ENCODE measurements at places on chromosomes 13 and 19.

- no peak for DNase-seq
These were observed 27.6 kb downstream of the TNFSF13B start for GRCh38 chr13:108297114-108297513.

DNA sequence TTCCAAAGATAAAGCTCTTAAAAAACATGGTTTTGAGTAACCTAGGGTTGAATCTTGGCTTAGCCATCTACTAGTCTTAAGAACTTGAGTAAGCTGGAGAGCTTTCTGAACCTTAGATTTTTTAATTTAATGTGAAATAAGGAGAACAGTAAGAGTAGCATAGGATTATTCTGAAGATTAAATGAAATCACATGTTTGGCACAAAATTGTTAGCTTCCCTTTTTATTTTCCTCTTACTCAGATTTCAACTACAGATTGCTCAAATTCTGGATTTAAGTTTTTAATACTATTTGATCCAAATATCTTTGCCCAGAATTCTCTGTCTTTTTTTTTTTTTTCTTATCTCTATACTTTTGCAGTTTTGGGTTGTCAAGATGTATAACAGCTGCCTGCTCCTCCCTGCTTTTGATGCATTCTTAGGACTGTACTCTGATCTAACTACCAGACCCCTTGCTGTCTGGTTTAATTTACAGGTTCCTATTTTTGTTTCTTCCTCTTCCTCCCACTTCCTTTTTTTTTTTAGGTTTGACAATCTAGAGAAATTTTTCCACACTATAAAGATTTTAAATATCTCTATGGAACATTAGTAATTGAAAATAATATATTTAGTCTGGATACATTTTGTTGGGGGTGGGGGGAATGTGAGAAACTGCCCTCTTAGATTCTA, 12.3 kb downstream of the POMP start:
- DNase-seq: no peak

GRCh38 chr19:2624537-2625091, 77.9 kb downstream of the GNG7 start:
- no peak for DNase-seq

DNA sequence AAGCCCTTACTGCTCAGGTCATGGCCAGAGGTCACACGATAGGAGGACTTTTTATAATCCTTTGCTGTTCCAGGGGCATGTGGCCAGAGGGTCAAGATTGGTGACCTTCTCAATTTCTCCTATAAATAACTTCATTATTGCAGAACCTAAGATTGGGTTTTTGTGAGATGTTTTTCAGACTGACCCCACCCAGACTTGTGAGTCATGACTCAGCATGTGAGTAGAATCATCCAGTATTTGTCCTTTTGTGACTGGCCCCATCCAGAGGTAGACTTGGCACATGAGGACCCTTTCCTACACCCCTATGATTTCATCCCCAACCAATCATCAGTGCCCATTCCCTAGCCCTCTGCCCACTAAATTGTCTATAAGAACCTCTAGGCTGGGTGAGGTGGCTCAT, 84.5 kb upstream of the ABCC4 start:
- no peak for DNase-seq

DNA sequence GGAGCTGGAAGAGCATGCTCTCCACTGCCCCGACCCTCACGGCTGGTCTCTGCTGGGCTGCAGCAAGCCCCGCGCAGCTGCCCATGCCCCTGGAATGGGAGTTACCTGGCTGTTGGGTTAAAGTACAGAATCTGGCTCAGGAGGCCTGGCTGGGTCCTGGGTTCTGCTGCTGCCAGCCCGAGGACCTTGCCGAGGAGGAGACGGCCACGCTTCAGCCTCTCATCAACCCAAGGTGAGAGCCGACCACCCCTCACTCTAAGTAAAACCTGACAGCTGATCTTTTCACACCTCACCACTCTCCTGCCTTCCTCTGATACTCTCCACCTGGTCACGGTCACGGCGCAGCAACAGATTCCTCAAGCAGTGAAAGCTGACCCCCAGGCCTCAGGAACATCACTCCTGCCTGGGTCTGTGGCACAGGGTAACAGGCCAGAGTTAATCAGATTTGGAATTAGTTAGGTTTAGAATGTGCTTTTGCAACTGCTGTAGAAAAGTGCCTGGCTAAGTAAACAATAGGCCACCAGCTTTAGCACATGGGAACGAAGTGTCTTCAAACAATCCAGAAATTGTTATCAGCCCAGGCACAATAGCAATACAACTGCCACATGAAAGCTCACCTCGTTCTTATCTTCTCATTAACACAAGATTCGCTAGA, 20.5 kb downstream of the RAB20 start:
- DNase-seq: no peak

GRCh38 chr13:102724923-102725322, 30.1 kb upstream of the METTL21C start:
- DNase-seq: no peak

GRCh38 chr13:25167382-25168174, 4.5 kb downstream of the AMER2 start:
- no peak for DNase-seq

DNA sequence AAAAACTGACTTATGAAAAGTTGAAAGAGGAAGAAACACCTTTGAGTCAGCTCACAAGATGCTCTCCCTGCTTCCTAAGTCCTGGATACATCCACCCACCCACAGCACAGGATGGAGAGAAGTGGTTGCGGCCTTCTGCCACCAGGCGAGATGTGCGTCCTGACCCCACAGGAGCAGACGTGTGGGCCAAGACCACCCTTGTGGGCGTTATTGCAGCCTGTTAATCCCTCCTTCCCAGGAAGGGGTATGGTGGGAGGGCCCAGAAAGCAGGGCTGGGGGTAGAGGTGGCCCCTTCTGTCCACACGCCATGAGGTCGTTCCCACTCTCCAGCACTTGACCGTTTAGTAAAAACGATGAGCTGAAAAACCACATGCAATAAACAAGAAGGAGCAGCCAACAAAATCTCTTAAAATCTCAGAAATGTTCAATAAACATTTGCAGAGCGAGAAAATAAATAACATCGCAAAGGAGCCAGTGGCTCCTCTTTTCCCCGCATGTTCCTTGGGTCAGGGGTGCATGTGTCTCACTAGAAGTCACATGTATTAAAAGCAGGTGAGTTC, 2.4 kb upstream of the AKAP8L start:
- no peak for DNase-seq

- no peak for DNase-seq
These were observed 44.9 kb downstream of the SERTM1 start for GRCh38 chr13:36718686-36719085.

GRCh38 chr19:10885201-10886169, 14.1 kb downstream of the CARM1 start:
- no peak for DNase-seq

GRCh38 chr13:33683376-33683775, 134.6 kb upstream of the RFC3 start:
- DNase-seq: no peak

GRCh38 chr13:27796544-27797227, 4.4 kb downstream of the GSX1 start:
- DNase-seq: no peak
